CD4-positive, alpha-beta memory T cell (primary cell): ENCODE measurements at places on chromosomes 2 and 18. TPM values are rescaled to one million over a fixed set of nuclear protein-coding genes. Genes with fewer than 3 reads are reported as not detected.

GRCh38 chr2:222038067-222038802 is 260.6 kb downstream of the PAX3 start:
- no peak for DNase-seq

DNA sequence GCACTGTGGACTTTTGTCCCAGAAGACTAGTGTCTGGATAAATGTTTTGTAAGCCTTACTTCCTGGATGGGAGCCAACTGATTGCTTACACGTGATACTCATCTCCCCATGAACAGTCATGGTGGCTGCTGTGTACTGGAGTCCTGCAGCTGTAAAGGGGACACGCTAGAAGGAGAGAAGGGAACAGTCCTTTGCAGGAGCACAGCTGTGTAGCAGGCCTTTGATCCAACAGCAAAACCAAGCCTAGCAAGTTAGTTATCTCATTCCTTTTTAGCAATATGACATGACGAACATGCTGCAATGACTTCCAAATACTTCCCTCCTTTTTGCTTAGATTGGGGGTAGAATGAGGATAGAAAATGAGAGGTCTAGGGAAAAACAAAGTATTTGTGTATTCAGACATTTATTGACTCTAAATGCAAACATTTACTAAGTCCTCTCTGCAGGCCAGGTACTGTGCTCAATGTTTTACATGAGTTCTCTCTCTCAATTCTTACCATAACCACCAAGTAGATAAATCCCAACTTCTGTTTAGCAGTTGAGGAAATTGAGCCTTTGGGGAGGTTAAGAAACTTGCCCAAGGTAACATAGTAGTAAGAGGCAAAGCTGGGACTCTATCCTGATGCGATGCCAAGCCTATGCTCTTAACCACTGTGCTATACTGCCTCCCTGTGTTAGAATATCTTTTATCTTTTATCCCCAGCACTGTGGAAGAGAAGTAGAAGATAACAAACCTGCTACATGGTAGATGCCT is 55.4 kb upstream of the CD28 start:
- DNase-seq = peak; percentile 18

GRCh38 chr2:21658269-21658668 is 534.5 kb downstream of the TDRD15 start:
- no peak for DNase-seq

- no peak for DNase-seq
These were observed 106.1 kb downstream of the FAM210A start for GRCh38 chr18:13620206-13620672.

GRCh38 chr2:102301867-102302362 is 9.4 kb upstream of the IL1RL1 start:
- peak; percentile 33 for DNase-seq

GRCh38 chr18:24368749-24369148 is 28.9 kb downstream of the OSBPL1A start:
- DNase-seq = no peak

The CLIP4 gene
- 65.2 TPM for total RNA-seq

- DNase-seq = no peak
These were observed 179.3 kb downstream of the FIGN start for GRCh38 chr2:163556511-163556910.

DNA sequence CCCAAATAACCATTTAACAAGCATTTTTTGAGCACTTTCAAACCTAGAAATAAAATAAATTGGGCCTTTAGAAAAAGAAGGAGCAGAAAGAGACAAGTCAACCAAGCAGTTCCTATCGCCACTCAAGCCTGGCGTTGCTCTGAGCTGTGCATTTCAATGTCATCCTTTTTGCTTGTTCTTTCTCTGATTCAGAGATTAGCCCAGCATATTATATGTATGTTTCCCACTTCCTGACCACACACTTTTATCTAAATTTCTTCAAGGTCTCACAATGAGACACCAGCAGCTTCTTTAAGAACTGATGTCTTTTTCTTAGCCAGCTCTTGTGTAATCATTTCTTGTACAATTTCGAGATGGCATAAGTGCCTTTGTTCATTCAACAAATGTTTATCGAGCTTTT is 344.5 kb upstream of the ID2 start:
- DNase-seq = peak; percentile 64
